IPS DF 19.7 (cell line): ENCODE measurements at places on chromosomes 6 and 20.

DNA sequence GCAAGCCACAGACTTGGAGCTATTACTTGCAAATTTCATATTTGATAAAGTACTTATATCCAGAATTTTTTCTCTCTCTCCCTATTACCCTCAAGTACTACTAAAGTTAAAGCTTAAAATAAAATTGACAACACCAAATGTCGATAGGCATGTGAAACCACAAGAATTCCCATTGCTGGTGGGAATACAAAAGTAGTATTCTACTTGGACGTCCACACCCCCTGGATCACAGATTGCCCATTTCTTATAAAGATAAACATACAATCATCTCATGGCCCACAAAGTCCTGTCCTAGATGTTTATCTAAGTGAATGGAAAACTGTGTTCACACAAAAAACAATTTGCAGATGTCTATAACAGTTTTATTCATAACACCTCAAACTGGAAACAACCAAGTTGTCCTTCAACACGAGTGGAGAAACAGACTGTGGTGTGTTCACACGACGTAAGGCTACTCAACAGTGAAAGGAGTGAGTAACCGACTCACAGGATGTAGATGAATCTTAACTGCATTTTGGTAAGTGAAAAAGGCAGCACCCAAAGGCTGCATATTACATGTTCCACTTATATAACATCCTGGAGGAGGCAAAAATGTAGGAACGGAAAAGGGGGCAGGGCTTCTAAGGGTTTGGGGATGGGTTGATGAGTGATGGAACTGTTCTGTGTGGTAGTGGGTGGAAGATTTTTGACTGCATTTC, 297.4 kb downstream of the THBS2 start:
- no peak for DNase-seq

- DNase-seq = no peak
Measured at GRCh38 chr6:80637312-80637711, 530.8 kb downstream of the BCKDHB start.

DNA sequence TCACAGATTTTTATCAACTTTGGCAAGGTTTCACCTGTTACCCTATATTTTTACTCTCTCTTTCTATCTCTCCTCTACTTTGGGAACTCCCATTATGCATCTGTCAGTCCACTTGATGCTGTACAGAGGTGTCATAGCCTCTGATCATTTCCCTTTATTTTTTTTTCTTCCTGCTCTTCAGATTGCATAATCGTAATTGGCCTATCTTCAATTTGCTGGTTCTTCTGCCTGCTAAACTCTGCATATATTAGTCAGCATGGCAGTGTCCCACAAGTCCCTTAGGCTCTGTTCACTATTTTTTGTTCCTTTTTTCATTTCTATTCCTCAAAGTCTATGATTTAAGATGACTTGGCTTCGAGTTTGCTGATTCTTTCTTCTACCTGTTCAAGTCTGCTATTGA, 44.7 kb upstream of the MICB start:
- no peak for DNase-seq

- DNase-seq = no peak
Measured at GRCh38 chr6:54056105-54056504, 55.1 kb upstream of the MLIP start.

- DNase-seq = no peak
Measured at GRCh38 chr6:31700740-31701401, 2.3 kb downstream of the ABHD16A start.
